HuH-7 (cell line): ENCODE measurements at places on chromosomes 5 and 9.

DNA sequence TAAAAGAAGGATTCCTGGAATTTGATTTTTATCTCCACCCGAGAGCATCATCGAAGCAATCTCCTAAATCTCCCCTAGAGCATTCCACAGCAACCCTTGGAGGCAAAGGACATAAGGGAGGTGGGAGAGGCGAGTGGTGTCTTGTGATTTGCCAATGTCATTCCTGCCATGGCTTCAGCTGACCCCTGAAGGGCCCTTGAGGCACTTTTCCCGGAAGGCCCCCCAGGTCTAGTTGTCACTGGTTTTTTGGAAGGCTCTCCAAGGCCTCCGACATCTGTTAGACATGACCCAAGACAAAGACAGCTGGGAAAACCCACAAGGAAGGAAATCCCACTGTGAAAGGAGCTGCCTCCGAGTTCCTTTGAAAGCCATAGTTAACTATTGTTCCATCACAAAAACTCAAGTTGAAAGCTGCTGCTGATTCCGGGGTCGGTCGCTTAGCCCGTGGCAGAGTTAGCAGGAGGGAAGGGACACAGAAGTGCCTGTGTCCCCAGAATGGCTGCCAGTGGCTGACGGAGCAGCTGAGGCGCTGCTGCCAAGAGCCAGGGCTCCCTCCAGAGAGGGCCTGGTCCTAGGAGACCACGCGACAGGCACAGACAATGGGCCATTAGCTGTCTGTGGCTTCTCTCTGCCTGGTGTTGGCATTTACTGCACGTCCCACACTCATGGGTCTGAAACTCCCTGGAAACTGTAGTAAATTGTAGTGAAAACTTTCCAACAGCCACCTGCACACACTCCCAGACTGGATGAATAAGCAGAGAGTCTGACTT lies 24.4 kb upstream of the TRIO start:
- DNase-seq, result no peak

DNA sequence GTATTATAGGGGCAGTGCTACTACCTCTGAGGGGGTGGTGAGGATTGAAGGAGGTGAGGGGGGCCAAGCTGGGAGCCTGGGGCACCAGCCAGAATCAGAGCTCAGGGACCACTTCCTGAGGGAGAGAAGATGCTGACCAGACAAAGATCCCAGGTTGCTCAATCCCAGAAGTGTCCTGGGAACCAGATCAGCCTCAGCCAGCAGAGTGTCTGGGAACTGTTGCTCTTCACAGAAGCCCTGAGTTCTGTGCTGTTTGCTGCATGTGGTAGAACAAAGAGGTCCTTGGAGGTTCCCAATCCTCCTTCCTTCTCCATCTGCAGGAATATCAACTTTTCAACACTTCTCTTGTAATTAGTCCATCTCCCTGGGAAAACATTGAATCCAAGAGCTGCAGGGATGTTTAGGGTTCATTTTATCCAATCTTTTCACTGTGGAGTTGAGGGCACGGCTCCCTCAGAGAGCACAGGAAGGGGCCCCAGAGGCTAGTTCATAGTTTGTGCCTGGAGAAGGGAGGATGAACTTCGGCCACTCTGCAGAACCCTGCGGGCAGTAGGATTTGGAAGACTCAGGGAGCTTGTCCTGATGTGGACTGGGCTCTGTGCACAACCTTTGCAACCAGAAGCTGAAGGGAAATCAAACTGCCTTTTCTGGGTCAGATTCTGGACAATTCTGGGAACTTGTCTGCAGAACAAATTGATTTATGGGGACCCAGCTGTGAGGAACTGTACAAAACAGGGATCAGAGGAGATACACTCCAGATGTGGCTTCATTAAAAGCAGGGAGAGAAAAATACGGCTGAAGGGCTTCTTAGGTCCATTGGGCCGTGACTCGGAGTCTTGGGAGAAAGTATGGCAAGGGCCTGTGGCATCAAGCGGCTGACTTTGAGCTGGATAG lies 57.1 kb downstream of the GALNT12 start:
- DNase-seq, result no peak

DNA sequence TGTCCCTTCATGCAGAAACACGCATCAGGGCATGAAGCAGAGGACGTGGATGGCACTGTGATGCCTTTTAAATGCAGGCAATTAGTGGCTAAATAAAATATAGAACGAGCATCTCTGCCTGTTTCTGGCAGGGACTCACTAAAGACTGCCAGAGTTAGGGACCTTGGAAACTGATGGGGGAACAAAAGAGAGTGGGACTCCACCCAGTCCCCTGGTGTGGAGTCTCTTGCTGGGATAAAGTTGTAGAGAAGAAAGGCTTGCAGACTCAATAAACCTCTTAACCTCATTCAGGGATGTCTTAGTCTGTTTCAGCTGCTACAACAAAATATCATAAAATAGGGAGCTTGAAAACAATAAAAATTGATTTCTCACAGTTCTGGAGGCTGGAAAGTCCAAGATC lies 87.6 kb upstream of the ARAP3 start:
- DNase-seq, result no peak

- DNase-seq, result peak; percentile 77
These were observed 56.2 kb downstream of the PLAC8L1 start for GRCh38 chr5:146048994-146049703.

GRCh38 chr5:44891116-44891515 lies 82.4 kb downstream of the MRPS30 start:
- no peak for DNase-seq

- DNase-seq, result no peak
These were observed at the start of gene GARIN3 for GRCh38 chr5:157166214-157167213. TSS of gene GARIN3 (minus strand) at chr5:157166264. CDS start at chr5:157166168, 96 bp downstream.

- DNase-seq, result no peak
These were observed 4.8 kb upstream of the F2RL1 start for GRCh38 chr5:76813982-76814562.

DNA sequence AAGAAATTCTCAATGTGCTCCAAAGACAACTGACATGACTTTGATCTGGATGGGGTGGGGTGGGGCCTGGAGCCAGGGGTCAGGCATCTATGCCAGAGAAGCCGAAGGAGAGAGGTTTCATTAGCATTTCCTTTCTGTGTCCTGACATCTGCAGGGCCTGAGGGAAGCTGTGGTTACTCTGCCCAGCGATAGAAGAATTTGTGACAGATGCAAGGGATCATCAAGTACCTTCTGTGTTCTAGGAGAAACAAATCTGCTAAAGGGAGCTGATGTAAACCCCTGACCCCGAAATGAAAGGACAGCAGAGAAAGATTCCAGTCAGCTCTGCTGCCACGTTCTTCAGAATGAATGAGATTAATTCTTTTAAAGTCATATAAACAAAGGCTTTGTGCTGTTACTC lies 335.7 kb downstream of the PRELID2 start:
- no peak for DNase-seq

DNA sequence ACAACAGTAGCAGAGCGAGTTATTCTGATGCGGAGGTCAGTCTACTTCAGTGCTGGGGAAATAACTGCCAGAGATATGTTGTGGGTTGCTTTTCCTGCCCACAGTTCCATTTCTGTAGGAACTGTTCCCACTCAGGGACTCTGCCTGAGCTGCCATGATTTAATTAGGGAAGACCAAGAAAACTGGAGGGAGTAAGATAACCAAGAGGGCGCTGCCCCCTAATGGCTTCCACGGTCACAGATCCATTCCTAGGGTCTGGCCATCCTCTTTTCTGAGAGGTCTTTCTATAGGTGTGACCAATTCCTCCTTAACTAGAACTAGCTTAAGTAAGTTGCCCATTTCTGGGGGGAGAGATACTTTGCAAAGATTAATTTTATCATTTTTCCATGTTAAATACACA lies 125.9 kb downstream of the APBA1 start:
- peak; percentile 18 for DNase-seq

GRCh38 chr5:127010362-127010761 lies 20.0 kb downstream of the MARCHF3 start:
- no peak for DNase-seq

- DNase-seq, result no peak
These were observed 174.2 kb upstream of the TBC1D2 start for GRCh38 chr9:98429613-98430012.

DNA sequence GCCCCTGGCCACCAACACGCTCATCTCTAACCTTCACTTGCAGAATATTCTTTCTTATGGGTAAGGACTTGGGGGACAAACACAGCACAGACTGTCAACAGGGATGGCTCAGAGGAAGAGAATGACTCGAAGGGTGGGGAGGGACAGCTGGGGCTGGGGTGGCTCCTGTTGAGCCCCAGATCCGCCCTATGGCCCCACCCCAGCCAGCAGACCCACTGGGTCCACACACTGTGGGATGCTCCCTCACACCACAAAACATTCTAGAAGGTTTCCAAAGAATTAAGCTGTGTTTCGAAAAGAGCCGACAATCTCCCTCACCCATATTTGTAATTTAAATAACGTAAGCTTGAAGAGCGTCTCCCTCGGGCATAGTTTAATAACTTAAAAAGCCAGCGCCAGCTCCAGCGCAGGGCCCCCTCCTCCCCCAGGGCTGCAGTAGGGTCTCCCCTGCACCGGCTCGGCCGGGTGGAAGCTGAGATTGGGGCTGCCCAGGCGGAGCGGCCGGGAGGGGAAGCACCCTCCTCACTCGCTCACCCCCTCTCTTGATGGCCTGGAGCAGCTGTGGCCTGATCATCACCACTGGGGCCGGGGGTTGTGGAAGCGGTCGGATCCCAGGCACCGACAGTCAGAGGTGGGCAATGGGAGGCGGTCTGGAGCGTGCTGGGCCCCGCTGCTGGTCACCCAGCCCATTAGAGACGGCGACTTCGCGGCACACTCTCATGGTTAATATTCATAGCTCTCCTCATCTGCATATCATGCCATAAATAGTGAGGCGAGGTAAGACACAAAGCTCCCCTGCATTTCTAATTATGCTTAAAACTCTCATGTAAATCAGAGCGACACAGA lies 37.6 kb downstream of the NACC2 start:
- DNase-seq, result no peak

- DNase-seq, result peak; percentile 6
These were observed 298.7 kb upstream of the RGMB start for GRCh38 chr5:98474782-98475181.

GRCh38 chr9:37643214-37643613 lies 7.5 kb upstream of the FRMPD1 start:
- DNase-seq, result no peak

DNA sequence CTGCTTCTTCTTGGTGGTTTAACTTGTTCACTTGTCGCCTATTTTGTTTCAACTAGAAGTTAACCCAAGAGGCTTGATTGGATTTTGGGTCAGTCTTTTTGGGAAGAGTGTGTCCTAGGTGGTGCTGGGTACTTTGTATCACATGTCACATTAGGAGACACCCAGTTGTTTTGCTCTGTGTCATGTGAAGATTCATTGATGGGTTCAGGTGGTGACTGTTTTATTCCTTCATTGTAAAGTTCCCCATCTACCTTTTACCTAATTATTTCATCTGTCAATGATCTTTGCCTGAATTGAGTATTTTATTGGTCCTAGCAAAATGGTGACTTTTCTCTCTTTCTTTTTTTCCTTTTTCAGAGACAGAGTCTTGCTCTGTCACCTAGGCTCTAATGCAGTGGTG lies 69.2 kb downstream of the RALGPS1 start:
- no peak for DNase-seq

DNA sequence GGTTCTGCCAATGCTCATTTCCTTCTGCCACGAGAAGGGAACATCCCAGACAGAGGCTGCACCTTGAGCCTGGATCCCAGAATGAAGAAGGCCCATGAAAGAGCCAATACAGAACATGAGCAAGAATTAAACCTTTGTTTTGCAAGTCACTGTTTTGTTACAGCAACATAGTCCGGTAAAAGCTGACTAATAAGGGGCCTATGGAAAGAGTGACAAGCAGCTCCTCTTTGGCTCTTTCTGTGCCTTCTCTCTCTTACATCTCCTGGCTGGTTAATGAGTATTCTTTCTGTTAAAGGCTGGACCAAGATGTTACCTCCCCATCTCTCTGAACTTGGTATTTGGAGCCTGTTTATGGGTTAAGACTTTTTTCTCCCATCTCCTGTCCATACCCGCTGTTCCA lies 10.8 kb downstream of the GFRA3 start:
- no peak for DNase-seq

- no peak for DNase-seq
These were observed 617.8 kb downstream of the PDE4D start for GRCh38 chr5:59275510-59276324.

- no peak for DNase-seq
These were observed 473.9 kb upstream of the COX7C start for GRCh38 chr5:86143837-86144236.

- DNase-seq, result no peak
These were observed 59.6 kb upstream of the TLX3 start for GRCh38 chr5:171249460-171249859.

GRCh38 chr5:132819468-132819867 lies 6.4 kb downstream of the SOWAHA start:
- DNase-seq, result no peak

- DNase-seq, result no peak
These were observed 14.4 kb downstream of the ACER2 start for GRCh38 chr9:19423163-19423562.
